ENCODE measurements at places on chromosomes 3 and 15.
A peak's percentile ranks its signal among the peaks of the same experiment; 100 is the strongest.

DNA sequence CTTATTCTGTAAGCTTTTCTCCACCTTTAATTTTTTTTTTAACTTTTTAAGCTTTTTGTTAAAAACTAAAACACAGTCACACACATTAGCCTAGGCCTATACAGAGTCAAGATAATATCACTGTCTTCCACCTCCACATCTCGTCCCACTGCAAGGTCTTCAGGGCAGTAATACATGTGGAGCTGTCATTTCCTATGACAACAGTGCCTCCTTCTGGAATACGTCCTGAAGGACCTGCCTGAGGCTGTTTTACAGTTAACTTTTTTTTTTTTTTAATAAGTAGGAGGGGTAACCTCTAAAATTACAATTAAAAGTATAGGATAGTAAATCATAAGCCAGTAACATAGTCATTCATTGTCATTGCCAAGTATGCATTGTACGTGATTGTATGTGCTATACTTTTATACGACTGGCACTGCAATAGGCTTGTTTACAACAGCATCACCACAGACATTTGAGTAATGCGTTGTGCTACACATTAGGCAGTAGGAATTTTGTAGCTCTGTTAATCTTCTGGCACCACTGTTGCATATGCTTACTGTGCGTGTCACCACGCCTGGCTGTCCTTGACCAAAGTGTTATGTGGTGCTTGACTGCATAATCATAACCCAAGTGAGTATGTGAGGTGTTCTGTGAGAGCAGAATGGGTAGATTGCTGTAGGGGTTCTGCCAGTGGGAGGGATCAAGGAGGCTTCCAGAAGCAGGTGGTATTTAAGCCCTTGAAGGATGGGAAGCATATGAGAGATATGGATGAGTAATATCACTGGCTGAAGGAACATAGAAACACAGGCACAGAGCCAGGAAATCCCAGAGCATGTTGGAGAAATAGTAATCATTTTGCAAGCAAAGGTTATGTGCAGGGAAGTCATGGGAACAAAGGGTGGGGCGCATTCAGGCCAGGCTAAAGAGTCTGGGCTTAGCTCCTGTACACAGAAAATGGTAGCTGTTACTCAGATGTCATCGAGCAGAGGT lies 18.3 kb downstream of the FBXO22 start:
- DNase-seq, result peak; percentile 77

- DNase-seq, result no peak
Measured at GRCh38 chr3:190585805-190586630, 72.1 kb downstream of the IL1RAP start.

DNA sequence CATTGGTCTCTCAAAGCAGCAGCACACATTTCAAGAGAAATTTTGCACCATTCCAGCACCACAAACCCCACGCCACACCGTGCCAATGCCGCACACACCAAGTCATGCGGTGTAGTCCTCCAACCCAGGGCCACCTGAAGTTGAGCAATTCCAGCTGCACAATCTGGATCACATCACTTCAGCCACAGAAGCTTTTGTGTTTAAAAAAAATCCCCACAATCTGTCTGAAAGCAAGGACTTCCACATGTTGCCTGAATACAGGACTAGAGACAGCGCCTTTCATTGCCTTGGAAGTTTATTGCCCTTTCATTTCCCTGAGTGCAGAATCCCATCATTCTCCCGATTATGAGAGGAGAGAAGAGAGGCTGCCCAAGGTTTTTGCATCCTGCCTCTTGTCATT lies 175.6 kb upstream of the BCL6 start:
- no peak for DNase-seq

DNA sequence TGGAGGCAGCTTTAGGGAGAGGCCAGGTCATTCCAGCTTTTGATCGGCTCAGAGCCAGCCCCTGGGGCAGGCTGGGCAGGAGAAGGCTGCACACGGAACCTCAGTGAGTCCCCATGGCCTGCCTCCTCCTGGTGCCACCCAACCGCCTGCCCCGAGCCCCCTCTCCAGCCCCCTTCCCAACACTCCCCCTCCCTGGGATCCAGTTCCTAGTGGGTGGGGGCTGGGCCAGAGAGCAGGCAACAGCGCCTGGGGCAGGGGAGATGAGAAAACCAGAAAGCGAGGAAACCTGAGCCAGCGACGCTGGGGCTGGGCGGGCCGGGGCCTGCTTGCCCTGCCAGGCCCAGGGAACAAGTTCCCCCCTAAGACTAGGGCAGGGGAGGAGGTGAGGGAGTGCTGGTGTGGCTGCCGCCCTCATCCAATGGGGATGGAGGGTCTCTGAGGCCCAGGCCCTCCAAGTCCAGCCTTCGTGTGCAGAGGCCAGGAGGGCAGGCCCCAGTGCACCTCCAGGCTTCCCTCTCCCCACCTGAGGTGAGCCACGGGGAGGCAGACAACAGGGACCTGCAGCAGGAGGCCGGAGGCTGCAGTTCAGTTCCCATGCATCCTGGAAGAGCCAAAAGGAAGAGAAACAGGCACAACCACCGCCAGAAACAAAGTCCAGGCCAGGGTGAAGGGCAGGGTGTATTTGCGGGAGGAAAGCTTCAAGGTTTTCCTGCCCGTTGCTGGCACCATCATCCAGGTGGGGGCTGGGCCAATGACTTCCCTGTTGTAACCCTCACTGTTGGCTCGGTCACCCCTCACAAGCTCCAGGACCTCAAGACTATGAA lies 4.0 kb upstream of the SEMA3F start:
- DNase-seq, result no peak

- no peak for DNase-seq
Measured at GRCh38 chr3:56061279-56061626, 407.0 kb downstream of the ERC2 start.

DNA sequence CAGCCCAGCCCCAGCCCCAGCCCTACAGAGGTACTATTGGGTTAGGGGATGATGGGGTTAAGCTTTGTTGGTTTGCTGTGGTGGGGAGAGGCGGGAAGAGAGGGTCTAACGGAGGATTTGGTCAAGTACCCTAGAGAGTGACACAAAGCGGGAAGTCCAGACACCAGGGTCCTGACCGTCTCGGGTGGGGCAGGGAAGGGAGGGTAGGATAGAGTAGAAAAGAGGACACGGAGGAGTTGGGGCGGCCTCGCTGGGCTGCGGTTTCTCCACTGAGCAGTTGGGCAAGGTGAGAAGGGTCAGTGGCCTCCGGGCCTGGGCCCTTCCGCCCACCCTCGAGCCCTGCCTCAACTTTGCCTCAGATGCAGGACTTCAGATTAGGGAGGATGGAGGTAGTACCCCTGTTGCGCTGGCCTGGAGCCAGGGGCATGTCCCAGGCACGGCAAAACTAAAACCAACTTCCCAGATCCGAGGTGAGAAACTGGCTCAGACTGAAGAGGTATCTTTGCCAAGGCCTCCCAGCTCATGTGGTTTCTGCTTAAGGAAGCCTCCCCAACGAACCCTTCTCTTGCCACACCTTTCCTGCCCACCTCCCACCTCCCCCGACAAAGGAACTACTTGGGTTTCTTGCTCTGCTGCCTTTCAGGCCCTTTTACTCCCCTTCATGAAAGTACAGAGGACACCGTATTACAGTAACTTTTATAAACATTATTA lies 551 bp downstream of the PML start:
- peak; percentile 50 for DNase-seq

- DNase-seq, result no peak
Measured at GRCh38 chr15:52054381-52054780, 35.4 kb downstream of the MAPK6 start.

GRCh38 chr3:82715091-82715856 lies 953.8 kb upstream of the GBE1 start:
- no peak for DNase-seq

- no peak for DNase-seq
Measured at GRCh38 chr3:99720985-99721632, 82.7 kb downstream of the COL8A1 start.

- no peak for DNase-seq
Measured at GRCh38 chr15:95363646-95364045, 966.9 kb upstream of the NR2F2 start.

GRCh38 chr3:13378155-13378554 lies 42.0 kb downstream of the NUP210 start:
- no peak for DNase-seq

GRCh38 chr15:101505610-101506337 lies 16.3 kb upstream of the PCSK6 start:
- DNase-seq, result no peak

GRCh38 chr3:154177406-154177805 lies 56.2 kb downstream of the ARHGEF26 start:
- no peak for DNase-seq

DNA sequence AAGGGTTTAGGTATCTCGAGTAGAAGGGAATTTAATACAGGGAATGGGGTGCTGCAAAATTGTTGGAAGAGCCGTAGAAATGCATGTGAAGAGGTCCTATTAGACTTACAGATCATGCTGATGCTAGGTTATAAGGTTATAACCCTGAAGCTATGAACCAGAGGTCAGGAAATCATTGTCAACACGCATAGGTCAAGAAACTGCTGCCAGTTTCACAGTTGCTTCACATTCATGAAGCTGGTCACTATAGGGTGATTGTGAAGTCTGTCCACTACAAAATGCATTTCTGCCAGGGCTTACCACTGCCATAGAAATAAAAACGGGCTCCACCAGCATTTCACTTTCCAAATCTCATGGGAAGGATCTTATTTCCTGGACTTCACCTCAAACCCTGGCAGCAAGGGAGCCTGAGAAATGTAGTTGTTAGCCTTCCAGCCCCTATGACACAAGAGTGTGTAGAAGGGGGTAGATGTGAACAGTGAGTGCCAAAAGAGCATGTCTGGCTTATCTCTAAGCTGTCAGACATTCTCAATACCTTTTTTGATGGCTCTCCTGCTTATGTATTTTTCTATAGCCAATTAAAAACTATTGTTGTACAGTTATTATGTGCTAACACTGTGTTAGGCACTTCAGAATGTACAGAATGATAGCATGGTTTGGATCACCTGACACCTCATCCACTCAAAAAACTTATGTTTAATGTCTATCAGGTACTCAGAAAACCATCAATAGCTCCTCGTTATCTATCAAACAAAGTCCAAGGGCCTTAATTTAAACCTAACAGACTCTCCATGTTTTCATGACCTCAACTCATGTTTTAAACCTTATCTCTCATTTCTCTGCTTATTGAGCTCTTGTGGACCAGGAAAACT lies 148.3 kb upstream of the TSC22D2 start:
- no peak for DNase-seq

GRCh38 chr3:172711454-172711795 lies 558 bp upstream of the NCEH1 start:
- DNase-seq, result peak; percentile 83

DNA sequence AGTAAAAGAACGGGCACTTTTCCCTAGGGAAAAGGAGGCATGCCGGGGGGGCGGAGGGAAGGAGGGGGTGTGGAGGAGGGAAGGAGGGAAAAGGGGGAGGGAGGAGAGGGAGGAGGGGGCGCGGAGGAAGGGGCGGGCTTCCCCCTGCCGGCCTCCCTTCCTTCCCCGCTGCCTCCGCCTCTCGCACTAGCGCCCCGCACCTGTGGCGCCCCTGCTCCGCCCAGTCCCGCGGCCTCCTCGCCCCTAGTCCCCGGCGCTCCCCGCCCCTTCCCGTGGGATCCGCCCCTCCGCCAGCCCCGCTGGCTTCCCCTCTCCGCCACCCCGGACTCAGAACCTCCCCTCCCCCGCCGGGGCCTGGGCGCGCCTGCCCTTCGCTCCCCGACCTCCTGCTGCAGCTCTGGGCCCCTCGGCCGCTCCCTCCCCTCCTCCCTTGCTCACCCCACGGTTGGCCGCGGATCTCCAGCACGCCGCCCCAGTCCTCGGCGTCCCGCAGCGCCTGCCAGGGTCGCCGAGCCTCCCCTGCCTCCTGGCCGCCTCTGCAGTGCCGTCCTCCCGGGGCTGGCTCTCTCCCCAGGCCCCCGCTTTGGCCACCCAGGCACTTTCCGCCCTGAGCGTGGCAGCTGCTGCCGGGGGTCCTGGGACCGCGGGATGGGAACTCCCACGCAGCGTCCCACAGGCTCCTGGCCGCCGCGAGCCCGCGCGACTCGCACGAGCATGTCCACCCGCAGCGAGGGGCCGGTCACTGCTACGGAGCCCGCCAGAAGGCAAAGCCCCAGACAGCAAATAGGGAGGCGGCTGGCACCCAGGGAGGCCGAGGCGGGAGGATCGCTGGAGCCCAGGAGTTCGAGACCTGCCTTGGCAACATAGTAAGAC lies 147.4 kb downstream of the TJP1 start:
- DNase-seq, result no peak

GRCh38 chr3:8363200-8363599 lies 138.4 kb upstream of the LMCD1 start:
- DNase-seq, result no peak

GRCh38 chr3:123523023-123523412 lies 61.8 kb downstream of the HACD2 start:
- DNase-seq, result peak; percentile 95

- no peak for DNase-seq
Measured at GRCh38 chr3:56369914-56370313, 98.4 kb downstream of the ERC2 start.

DNA sequence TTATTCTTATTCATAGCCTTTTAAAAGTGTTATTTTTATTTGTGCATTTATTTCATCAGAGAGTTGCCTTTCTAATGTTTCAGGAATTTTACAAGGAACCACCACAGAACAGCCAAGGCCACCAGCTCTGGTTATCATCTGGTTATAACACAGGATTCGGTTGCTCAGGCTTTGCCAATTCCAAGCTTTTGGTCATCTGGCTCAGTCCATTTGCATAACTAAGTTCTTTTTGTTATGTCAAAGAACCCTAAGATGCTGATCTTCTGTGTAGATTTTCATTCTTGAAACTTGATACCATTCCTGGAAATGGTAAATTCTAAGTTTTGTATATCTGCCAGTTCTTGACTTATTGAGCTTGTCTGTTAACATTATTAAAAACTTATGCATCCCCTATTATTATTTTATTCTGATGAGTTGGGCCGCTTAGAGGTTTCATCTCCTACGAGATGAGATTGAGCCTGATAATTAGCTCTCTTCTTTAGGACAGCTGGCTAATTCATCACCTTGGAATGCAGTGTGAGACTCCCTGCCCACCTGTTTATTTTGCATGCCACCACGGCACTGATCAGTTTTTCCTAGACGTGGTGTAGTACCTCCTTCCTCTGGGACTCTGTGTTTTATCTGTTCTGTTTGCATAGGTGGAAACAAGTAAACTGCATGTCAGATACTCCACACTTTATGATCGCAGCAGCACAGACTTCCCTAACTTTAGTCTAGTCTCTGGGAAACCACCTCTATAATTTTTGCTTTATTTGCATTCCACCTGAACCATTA lies 264.8 kb downstream of the SLCO3A1 start:
- DNase-seq, result no peak

DNA sequence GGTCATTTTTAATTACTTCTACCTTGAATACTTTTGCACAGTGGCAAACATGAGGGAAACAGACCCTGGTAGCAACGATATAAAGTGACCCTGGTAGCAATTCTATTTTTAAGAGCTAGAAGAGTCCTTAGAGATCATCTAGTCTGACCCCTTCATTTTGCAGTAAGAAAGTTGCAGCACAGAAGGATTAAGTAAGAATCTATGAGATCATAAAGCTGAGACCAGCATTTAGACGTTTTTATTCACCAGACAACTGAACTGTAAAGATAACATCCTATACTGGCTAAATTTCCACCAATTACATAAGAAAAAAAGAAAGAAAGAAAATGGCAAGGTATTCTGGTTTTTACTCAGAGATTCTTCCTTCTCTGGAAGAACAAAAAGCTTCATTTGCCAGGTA lies 49.9 kb downstream of the LRRFIP2 start:
- DNase-seq, result no peak

GRCh38 chr3:122184591-122184929 lies 1.1 kb downstream of the CASR start:
- DNase-seq, result no peak

Data from Kasumi-1 (cell line).